ENCODE measurements at places on chromosomes 4 and X. TPM values are rescaled to one million over a fixed set of nuclear protein-coding genes. Genes with fewer than 3 reads are reported as not detected.

- ATAC-seq: no peak
These were observed 38.3 kb upstream of the CBLL2 start for GRCh38 chrX:22234380-22234779.

Gene OPRPN
- total RNA-seq: not detected

GRCh38 chr4:123813901-123814300 is 417.3 kb downstream of the SPRY1 start:
- no peak for ATAC-seq

Gene CXCL5
- total RNA-seq: 0.12 TPM

- no peak for ATAC-seq
These were observed 11.4 kb upstream of the IL15 start for GRCh38 chr4:141625023-141625422.

All from esophagus mucosa (tissue), 1 donor.